ENCODE measurements at places on chromosomes 2 and 18.

GRCh38 chr2:226694149-226694548, 105.5 kb downstream of the IRS1 start:
- no peak for DNase-seq

DNA sequence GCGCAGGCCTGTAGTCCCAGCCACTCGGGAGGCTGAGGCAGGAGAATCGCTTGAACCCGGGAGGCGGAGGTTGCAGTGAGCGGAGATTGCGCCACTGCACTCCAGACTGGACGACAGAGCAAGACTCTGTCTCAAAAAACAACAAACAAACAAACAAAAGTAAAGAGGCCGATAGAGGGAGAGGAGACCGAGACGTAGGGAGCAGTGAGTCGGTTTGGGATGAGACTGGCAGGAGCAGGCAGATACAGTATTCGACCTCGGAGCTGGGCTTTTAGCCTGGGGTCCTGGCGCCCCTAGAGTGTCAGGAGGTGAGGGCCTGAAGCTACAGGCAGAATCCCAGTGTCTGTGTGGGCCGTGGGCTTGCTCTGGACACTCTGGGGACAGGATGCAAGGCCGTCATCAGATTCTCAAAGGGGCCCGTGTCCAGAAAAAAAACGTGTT, 51.2 kb downstream of the SLC4A1AP start:
- no peak for DNase-seq

DNA sequence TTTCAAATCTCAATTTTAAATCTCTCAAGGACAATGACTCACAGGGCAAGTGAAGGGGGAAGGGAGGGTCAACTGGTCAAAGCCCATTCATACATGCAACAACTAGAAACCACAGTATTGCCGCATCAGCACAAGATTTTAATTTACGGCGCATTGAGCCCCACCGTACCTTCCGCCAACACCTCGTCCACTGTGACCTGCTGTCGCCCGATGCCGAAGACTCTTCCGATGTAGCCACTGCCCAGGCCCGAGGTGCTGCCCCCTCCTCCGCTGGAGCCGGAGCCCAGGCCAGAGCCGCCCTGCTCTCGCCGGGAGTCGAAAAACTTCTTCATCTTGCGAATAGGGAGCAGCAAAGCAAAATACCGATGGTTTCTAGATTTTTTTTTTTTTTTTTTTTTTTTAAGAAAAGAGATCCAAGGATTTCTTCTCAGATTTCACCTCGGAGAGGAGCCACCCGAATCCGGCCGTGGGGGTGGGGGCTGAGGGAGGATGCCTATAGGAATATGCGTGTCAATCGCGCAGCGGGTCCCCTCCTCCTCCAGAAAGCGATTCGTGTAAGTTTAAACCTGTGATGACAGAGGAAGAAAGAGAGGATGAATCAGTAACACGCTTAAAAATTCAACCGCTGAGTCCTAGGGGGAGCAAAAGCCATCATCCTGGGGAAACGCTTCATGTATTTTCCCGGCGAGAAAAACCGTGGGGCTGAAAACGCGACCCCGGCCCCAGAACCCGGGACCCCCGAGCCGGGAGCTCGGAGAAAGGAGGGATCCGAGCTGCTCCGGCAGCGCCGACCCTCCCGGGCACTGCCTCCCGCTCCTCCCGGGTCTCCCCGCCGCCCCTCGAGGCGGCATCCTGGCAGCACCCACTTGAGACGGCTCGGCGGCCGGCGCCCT, 584 bp downstream of the AAK1 start:
- peak; percentile 43 for DNase-seq

DNA sequence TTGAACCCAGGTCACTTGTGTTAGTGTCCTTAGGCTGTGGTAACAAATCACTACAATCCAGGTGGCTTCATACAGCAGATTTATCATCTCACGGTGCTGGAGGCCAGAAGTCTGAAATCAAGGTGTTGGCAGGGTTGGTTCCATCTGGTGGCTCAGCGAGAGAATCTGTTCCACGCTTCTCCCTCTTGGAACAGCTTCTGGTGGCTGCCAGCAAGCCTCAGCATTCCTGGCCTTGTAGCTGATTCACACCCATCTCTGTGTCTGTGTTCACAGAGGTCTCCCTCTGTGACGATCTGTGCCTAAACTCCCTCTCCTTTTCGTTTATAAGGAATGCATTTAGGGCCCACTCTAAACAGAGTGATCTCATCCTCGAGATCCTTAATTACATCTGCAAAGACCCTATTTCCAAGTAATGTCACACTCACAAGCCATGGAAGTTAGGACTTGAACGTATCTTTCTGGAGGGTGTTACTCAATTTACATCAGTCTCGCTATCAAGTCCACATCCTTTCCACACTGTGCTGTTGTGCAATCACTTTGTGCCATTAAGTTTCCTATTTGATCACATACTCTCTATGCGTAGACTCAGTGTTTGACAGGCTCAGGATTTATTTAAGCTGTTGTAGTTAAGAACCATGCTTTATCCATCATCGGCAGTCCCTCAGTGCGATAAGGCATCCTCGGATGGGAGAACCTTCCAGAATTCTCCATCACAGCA, 164.4 kb downstream of the SOCS6 start:
- no peak for DNase-seq

DNA sequence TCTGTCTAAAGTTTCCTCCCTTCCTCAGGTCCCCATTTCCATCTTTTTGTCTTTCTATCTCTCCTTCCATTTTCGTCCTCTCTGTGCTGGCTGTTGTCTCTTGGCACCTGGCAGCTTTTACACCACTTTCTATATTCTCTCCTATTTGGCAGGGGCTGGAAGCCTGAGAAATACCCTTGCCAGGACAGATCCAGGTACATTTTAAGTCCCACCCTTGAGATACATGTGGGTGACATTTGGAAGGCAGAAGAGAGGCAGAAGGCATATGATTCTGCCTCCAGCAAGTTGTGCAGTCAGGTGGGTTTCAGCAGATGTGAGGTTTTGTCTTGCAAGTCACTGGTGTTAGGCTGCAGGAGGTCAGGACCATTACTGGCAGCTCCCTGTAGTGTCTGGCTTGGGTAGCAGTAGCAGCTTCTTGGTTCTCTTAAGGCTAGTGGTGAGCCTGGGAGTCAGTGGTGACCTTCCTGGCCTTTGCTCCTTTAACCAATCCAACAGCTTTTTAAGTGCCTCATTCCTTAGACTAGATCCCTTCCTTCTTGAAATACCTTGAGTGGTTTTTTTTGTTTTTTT, 90.1 kb downstream of the CAPN13 start:
- no peak for DNase-seq

GRCh38 chr2:185610301-185610700, 128.3 kb upstream of the FSIP2 start:
- DNase-seq = no peak

DNA sequence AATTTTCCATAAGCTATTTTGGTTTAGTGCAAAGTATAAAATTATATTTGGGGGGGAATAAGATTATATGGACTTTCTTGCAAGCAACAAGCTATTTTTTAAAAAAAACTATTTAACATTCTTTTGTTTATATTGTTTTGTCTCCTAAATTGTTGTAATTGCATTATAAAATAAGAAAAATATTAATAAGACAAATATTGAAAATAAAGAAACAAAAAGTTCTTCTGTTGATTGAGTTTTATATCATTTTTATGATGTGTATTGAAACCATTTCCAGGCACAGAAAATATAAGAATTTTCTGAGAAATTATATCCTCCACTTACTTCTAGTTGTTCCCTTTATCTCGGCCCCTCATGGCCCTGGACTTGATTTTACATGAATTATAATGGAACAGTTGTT, 3.7 kb downstream of the CCL20 start:
- no peak for DNase-seq

DNA sequence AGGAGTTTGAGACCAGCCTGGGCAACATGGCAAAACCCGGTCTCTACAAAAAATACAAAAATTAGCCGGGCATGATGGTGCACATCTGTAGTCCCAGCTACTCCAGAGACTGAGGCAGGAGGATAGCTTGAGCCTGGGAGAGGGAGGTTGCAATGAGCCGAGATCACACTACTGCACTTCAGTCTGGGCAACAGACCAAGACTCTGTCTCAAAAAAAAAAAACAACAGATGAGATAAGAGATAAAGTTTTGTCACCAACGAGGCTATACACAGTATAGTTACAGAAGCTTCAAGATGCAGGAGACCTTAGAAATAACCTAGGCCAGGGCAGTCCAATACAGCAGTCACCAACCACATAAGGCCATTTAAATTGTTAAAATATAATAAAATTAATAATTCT, 9.4 kb downstream of the FAM124B start:
- DNase-seq = no peak

DNA sequence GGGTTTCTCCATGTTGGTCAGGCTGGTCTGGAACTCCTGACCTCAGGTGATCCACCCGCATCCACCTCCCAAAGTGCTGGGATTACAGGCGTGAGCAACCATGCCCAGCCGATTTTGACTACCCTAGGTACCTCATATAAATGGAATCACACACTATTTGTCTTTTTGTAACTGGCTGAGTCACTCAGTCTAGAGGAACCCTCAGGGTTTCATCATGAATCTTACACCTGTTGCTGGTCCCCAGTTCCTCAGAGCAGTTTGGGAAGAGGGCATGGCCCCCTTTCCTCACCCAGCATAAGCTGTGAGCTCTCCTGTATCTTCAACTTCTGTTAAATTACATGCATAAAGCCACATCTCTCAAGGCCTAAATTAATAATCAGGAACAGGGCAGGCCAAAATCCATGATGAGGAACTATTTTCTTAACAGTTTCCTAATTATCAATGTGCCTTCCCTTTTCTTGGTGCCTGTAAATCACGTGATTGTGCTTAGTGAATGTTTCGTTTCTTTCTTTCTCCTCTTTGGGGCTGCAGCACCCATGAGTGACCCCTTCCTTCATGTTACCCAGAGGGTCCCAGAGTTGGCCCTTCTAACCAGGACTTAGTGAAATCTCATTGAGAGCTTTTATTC, 20.9 kb downstream of the DYSF start:
- DNase-seq = no peak

- no peak for DNase-seq
Observed at GRCh38 chr2:27754831-27755230, 16.7 kb upstream of the MRPL33 start.

GRCh38 chr2:120804459-120804858, 68.8 kb downstream of the GLI2 start:
- no peak for DNase-seq

DNA sequence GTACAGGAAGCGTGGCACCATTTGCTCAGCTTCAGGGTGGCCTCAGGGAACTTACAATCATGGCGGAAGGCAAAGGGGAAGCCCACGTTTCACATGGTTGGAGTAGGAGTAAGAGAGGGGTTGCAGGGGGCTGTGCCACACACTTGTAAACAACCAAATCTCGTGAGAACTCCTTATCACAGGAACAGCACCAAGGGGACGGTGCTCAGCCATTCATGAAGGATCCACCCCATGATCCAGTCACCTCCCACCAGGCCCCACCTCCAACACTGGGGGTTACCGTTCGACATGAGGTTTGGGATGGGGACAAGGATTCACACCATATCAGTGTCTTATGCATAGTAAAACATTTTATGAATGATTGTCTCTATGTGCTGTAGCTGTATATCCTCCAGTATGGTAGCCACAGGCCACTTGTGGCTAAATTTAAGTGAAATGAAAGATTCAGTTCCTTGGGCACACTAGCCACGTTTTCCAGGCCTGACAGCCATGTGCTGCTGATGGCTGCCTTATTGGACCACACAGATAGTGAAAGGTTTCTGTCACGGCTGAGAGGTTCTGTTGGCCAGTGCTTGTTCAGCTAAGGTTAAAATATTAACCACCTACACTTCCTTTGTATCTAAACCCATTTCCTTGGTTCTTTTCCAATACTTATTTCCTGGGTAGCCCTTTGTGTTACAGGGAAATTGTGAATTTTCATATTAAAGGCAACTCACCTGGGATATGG, 77.3 kb downstream of the AGAP1 start:
- DNase-seq = no peak

DNA sequence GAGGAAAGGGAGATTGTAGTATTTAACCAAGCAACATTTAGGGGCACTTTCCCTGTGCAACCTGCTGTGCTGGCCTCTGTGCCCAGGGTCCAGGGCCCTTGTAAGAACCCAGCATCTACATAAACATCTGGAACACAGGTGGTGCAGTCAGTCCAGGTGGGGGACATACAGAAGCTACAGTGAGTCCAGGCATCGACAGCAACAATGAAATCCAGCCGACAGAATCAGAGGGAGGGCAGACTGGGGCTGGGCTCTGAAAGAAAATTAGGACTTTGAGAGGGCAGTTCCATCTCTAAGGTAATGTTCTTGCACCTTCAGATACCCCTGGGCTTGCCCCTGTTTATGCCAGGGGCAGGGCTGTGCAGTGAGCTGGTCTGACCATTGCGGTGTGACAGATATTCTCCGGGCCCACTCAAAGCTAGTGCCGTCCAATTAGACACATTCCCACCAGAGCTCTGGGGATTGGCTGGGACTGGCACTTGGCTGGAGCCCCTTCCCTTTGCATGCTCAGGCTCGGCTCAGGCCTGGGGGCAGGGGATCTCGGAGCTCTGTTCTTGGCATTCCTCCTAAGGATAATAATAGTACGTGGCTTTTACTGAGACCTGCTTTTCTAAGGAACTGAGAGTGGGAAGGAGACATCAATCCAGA, 5.4 kb downstream of the LBH start:
- no peak for DNase-seq

GRCh38 chr2:232699110-232699509, 2.0 kb downstream of the GIGYF2 start:
- no peak for DNase-seq

GRCh38 chr18:59460072-59460420, 101.0 kb upstream of the LMAN1 start:
- DNase-seq = no peak

- peak; percentile 16 for DNase-seq
Observed at GRCh38 chr2:42513252-42513918, 19.6 kb upstream of the KCNG3 start.

GRCh38 chr2:34112161-34112560, 513.1 kb upstream of the FAM98A start:
- no peak for DNase-seq

- no peak for DNase-seq
Observed at GRCh38 chr2:113807721-113808120, 51.3 kb upstream of the SLC35F5 start.

DNA sequence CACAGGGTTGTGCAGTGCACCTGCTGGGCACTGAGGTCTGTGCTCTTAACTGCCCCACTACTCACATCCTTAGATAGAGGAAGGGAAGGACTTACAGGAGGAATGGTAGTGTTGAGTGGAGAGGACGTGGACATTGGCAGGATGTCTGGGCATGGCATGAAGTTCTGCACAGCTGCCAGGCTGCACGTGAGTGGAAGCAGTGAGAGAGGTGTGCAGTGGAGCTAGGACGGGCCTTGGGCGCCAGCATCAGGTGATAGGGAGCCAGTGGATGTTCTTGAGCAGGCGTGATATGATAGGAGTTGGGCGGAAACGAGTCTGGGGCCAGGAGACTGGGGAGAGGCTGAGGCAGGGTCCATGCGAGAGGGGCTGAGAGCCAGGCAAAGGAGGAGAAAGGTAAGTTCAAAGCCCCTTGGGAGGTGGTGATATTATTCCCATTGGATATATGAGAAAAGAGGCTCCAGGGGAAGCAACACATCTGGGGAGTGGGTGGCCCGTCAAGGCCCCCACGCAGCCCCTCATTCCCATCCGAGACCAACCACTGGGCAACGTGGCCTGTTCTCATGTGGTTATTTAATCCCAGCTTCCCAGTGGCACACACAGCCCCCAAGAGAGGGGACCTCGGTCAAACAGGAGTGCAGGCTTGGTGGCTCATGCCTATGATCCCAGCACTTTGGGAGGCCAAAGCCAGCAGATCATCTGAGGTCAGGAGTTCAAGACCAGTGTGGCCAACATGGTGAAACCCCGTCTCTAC, 45.7 kb upstream of the SNED1 start:
- no peak for DNase-seq
